Ammon's horn (tissue), 1 donor: ENCODE measurements at places on chromosomes 6 and 20.

DNA sequence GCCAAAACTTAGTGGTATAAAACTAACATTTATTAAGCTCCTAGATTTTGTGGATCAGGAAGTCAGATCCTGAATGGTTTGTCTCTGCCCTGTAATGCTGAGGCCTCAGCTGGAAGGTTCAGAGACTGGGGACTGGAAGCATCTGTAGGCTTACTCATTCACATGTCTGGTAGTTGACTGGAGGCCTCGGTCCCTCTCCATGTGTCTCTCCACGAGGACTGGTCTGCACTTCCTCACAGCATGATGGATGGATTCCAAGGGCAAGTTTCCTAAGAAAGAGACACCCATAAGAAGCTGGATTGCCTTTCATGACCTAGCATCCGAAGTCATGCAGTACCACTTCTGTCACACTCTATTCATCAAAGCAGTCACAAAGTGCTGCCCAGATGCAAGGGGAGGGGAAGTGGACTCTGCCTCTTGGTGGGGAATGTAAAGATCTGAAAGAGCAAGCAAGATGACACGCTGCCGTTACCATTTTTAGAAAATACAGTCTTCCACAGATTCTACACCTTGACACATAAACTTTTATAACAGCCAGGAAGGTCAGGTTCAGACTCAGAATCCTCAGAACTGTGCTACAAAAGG, 17.2 kb upstream of the MDGA1 start:
- no peak for DNase-seq

GRCh38 chr6:158595223-158595622, 35.3 kb downstream of the TMEM181 start:
- no peak for DNase-seq

GRCh38 chr6:167761794-167762258, 64.9 kb upstream of the AFDN start:
- DNase-seq, result no peak

DNA sequence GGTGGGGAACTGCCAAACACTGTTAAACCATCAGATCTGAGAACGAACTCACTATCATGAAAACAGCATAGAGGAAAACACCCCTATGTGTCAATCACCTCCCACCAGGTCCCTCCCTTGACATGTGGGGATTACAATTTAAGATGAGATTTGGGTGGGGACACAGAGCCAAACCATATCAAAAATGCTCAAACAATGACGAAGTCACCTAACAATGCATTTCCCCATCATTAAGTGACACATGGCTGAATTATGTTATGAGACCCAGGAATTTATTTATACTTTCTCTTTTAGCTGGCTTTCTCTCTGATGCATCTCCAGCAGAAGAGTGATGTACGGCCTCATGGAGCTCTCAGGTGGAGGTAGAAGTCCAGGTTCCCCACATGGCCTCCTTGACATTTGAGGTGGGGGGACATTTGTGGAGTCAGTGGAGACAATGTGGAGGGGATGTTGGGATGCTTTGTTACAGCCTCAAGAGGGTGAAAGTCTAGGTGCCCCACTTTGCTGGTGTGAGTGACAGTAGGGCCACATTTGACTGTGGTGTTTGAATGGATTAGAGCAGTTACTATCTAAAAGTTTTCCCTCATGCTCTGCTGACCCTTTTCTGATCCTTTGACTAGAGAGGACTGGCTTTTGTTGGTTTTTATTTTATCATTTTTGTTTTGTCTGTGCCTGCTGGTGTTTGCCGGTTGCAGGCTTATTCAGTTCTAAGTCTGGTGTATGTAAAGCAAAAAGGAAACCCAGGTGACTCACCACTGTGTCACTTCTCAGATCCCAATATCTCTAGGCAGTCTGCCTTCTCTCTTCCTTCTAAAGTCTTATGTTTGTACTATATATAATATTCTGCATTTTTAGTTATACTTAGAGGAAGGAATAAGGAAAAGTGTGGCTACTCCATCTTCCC, 18.5 kb upstream of the DCBLD1 start:
- no peak for DNase-seq

GRCh38 chr20:38231531-38232121, 28.9 kb downstream of the KIAA1755 start:
- DNase-seq, result no peak

DNA sequence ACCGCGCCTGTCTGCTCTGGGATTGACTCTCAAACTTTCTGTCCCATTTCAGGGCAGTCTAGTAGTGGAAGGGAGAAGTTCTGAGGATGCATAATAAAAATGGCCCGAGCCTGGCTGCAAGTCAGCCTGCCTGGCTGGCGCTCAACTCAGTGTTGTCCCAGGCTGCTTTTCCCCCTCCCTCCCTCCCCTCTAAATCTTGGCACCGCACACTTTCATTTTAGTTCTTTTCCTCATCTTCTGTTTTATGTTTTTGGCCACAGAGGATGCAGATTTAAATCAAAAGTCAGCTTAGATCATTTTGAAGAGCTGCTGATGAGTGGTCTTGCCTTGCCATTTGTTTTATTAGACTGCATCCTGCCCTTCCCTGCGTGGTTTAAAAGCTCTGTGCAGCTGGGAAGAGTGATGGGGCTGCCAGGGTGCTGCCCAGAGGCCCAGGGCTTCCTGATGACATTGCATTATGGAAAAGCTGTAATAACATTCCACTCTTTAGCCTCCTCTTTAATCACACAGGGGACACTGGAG, 6.5 kb upstream of the UQCC2 start:
- DNase-seq, result no peak

- DNase-seq, result no peak
Observed at GRCh38 chr6:136764517-136764993, 27.7 kb downstream of the MAP3K5 start.

DNA sequence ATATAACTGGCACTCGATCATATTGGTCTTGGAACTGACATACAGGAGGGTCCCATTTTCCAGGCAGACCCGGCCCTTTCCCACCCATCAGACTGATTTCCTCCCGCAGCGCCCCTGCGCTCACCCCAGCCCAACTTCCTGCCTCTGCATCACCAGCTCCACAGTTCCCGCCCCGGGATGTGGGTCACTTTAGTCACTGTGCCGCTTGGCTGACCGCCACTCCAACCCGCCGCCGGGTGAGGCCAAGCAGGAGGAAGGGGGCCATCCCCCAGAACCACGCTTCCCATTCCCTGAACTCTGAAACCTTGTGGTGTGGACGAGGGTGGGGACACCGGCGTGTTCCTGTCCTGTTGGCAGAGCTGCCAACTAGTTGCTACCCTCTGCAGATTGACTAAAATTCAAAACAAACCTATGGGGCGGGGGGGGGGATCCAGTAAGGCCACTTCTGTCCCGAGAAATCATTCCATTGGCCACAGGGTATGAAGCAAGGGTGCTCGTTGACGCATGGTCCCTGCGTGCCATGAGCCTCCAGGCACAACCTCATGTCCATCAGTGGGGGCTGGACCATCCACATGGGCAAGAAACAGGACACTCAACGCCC, 12.3 kb downstream of the TGM2 start:
- no peak for DNase-seq

DNA sequence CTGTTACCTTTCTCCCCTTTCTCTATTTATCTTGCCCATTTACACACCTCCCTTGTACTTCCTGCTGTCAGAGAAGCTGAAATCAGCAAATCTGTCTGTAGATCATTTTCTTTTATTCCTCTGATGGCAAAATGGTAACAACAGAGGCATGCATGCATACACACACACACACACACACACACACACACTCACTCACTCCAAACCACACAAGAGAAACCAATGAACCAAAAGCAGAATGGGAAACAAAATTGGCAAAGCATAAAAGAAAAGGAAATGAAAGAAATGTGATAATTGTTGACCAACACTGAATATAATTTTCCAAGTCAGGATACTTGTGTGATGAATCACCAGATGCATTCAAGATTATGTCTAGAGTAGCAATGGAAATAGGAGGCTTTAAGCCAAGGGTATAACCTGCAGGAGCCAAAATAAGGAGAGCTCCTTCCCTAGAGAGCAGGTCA, 172.4 kb downstream of the PLCB4 start:
- DNase-seq, result no peak

- DNase-seq, result no peak
Observed at GRCh38 chr6:160992980-160993314, 1.4 kb downstream of the MAP3K4 start.

GRCh38 chr6:126083875-126084274, 97.5 kb downstream of the TRMT11 start:
- no peak for DNase-seq

GRCh38 chr20:9769954-9770353, 68.9 kb downstream of the PAK5 start:
- DNase-seq, result no peak

DNA sequence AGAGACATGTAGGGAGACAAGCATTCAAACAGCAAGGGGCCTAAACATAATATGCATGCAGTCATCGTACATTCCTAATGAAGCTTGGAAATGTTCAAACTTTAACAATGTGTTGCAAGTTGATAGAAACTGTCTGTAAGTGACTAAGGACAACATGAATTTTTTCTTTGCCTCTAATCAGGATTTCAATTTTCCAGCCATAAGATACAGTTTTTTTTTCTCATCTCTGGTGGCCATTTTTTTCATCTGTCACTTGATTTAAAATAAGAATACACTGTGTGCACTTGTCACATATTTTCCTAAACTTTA, 22.2 kb upstream of the MTRF1L start:
- DNase-seq, result no peak

GRCh38 chr6:51553246-51554015, 534.0 kb downstream of the PKHD1 start:
- DNase-seq, result peak; percentile 26

- DNase-seq, result peak; percentile 21
Observed at GRCh38 chr20:3307078-3307477, 68.1 kb upstream of the SLC4A11 start.

GRCh38 chr6:26030716-26031115, 56.5 kb upstream of the HFE start:
- DNase-seq, result no peak

- DNase-seq, result no peak
Observed at GRCh38 chr6:133132466-133132971, 108.6 kb upstream of the EYA4 start.

DNA sequence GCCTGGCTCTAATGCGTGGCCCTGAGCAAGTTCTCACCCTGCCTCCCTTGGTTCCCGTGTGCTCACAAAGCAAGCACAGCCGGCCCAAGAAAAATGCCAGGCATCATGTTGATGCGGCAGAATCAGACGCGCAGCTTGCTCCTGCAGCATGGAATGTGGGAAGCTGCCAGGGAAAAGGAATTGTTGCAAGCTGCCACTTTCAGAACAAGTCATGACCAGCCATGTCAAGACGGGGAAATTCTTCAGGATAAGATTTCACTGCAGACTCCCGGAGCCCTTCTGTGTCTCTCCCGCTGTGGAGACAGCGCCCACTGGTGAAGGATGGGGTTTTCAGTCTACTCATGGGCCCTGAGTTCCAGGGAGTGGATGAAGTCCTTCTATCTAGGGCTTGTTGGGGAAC, 4.6 kb downstream of the DACT2 start:
- DNase-seq, result peak; percentile 16

GRCh38 chr6:28808383-28808782, 115.4 kb downstream of the TRIM27 start:
- DNase-seq, result no peak

DNA sequence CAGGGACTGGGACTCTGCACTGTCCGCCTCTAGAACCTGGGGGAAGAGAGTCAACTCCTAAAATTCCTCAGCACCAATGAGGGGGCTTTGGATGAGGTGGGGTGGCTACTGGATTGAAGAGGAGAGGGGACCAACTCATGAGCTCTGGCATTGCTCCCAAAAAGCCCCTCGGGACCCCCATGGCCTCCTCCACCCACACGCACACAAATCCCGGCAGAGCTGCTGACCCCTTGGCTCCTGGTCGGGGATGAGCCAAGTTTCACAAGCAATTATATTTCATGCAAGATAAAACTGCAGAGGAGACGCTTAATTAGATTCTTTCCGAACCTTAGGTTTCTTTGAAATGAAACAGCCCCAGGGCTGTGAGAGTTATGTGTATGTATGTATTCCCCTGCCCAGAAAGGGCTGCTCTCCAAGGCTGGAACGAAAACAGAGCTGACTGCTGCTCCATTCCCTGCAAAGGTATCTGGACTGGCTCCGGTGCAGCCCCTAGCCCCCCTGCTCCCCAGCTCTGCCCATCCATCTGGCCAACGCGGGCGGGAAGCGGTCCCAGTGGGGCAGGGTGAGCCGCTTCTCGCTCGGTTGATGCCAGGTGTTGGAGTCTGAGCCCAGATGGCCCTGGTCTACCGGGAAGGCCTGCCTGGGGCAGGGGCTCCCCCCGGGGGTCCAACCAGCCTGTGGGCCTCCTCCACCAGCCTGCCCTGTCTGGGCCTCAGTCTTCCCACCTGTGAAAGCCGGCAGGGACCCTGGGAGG, 46.8 kb upstream of the STX16 start:
- DNase-seq, result no peak

DNA sequence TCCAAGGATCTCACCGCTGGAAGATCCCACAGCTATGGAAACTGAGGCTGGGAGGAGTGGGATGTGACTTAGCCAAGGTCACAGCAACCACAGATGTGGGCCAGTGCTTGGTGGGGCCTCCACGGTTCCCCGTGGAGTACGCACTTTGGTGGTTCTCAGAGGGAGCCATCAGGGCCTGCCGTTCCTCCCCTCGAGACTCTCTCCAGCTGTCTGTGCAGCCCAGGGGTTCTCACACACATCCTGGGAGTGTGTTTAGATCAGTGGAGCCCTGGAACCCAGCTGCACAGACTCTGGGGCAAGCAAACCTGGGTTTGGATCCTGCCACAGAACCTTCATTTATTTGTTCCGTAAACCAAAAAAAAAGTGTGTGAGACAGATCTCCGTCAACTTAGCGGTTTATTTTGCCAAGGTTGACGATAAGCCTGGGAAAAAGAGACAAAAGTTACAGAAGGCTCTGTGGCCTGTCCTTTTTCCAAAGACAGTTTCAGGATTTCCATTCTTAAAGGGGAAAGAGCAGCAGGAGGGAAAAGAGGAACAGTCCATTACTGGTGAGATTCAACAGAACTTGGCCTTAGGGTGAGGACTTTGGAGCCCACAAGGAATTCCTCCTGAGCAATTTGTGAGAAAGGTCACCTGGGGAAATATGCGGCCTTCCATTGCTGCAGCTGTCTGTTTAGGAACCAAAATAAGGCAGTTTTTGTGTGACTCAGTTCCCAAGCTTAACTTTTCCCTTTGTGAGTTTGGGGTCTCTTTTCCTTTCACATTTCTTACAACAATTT, 13.6 kb upstream of the MYMX start:
- no peak for DNase-seq

- no peak for DNase-seq
Observed at GRCh38 chr6:75201901-75202672, 3.8 kb downstream of the COL12A1 start.

DNA sequence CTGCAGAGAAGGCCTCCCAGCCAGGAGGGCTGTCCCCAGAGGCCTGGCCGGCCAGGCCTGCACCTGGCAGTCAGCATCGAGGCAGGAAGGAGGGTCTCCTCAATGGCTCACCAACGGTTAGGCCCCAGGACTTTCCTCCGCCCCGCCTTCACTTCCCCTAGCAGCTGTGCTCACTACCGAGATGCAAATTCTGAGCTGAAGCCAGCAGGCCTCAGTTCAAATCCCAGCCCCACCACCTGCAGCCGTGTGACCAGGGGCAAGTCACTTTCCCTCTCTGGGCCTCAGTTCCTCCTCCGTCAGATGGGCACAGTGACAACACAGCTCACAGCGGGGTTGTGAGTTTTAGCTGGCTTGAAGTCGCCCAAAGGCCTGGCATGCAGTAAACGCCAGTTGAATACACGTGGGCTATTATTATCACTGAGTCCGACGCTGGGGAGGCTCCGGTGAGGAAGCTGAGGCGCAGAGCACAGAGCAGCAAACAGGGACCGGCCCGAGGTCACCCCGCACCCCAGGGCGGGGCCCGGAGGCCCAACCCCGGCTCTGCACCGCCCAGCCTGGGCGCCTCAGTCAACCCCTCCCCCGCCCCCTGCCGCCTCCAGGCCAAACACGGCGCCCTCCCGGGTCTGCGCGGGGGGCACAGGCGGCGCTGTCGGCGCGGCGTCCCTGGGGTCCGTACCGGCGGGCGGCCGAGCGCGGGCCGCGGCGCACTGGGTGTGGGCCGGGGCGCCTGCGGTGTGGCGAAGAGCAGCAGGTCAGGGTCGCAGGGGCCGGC, 671 bp downstream of the E2F1 start:
- DNase-seq, result peak; percentile 3
